ENCODE measurements at places on chromosomes 1 and 21.

DNA sequence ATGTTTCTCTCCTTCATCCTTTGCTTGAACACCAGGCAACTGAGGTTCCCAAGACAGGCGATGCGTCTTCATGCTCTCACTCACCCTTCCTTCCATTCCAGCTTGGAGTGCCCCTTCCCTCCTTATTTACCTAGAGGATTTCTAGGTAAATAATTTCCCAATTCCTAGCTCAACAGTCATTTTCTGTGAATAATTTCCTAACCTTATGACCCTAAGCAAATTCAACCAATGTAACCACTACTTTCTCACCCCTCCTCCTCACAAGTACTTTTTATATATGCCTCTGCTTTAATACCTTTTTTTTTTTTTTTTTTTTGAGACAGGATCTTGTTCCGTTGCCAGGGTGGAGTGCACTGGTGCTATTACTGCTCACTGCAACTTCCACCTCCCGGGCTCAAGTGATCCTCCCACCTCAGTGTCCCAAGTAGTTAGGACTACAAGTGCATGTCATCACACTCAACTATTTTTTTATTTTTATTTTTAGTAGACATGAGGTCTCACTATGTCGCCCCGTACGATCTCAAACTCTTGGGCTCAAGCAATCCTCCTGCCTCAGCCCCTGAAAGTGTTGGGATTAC lies 86.7 kb downstream of the USP24 start:
- no peak for DNase-seq

- DNase-seq, result peak; percentile 34
Measured at GRCh38 chr1:176949033-176949662, 215.4 kb downstream of the ASTN1 start.

- peak; percentile 18 for DNase-seq
Measured at GRCh38 chr1:209937996-209938959, at the start of gene SYT14. TSS of gene SYT14 (plus strand) at chr1:209938217. CDS start at chr1:209938265, 48 bp downstream.

GRCh38 chr21:42799948-42800347 lies 79.4 kb downstream of the WDR4 start:
- DNase-seq, result no peak

GRCh38 chr1:202182040-202182877 lies 11.3 kb upstream of the LGR6 start:
- DNase-seq, result no peak

GRCh38 chr21:21039624-21040170 lies 41.5 kb downstream of the NCAM2 start:
- DNase-seq, result no peak
